Right cardiac atrium (tissue), 5 donors: ENCODE measurements at places on chromosomes 3 and 15. TPM values are rescaled to one million over a fixed set of nuclear protein-coding genes. Genes with fewer than 3 reads are reported as not detected.
A peak's percentile ranks its signal among the peaks of the same experiment; 100 is the strongest.

DNA sequence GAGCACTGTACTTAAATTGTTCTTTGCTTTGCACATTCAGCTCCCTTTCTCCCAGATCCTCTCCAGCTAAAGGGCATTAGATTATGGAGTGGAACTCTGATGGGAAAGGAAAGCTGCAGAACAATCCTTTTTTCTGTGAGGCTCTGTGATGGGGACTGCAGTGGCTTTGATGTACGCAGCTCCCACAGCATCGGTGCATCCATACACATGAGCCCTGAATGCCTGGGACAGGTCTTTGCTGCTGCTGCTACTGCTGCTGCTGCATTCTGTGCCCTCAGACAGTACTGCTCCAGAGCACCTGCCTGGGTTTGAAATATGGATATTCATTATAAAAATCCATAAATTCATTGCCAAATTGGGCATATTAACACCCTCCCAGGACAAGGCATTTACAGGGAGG is 164.4 kb downstream of the WDR76 start:
- DNase-seq, result no peak

GRCh38 chr3:137032465-137033120 is 74.8 kb downstream of the IL20RB start:
- DNase-seq, result peak; percentile 92

GRCh38 chr3:7461202-7461825 is 600.4 kb downstream of the GRM7 start:
- no peak for DNase-seq

Gene ATP13A4
- total RNA-seq, result 0.20 TPM
